ENCODE measurements at places on chromosomes 11 and 22.

GRCh38 chr11:75493626-75494025 is 32.1 kb downstream of the GDPD5 start:
- no peak for DNase-seq

DNA sequence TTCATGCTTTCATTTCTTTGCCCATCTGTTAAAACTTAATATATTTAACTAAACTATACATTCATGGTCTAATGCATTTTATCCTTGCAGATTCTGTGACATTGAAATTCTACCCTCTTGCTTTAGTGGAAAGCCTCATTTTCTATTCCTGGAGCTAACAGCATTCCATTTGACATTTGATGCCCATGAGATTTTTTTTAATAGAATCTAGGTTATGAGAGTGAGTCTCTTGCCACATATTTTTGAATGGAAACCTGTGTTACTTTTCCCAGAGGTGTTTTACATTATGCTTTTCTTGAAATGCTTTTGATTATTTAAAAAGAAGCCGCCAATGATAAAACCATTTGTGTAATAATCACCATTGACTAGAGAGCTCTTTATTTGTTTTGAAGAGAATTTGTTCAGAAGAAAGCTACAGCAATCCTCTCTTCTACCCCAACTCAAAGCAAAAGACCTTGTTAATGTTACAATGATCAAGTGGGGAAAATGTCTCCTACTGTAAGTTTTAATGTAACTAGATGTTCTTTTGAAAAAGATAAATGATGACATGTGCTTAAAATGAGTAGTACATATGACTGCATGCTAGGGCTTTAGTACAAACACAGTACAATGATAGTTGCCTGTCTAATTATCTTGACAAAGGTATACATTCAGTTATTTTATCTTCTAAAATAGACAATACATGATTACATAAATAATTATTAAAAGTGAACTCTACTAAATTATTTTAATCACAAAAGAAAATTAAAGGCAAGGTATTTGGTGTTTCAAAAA is 67.3 kb downstream of the GAS2 start:
- DNase-seq: no peak

DNA sequence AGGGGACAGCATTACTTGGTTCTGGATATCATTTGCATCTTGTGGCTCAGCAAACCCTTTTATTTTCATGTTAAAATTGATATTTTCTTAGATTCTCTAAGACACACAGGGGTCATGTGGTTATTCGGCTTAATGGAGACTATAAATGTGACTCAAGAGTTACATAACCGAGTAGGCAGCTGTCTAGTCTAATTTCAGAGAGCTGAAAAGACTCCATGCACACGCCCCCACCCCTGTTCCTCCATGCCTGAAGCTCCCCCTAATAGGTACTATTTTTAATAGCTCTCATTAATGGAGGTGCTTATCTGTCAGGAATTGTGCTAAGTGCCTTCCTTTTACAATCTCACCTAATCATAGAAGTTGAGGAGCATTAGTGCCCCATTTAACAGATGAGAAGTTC is 189.2 kb upstream of the ARHGAP20 start:
- DNase-seq: no peak

DNA sequence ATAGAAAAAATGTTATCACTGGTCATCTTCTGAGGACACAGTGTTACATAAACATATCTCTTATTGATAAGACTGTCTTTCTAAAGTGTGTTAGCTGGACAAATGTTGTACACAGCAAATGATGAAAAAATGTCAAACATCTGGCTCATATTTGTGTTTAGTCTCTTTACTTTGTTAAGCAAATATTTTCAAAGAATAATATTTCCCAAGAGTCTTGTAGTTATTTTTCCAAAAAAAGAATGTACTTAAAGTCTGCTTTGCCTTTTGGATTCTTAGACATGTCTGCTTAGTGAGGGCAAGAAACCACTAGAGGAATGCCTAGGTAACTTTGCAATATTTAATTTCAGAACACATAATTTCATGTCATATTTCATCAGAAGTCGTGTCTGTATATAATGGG is 23.9 kb upstream of the CCDC179 start:
- DNase-seq: no peak

GRCh38 chr11:78586452-78587046 is 11.9 kb upstream of the NARS2 start:
- DNase-seq: no peak

DNA sequence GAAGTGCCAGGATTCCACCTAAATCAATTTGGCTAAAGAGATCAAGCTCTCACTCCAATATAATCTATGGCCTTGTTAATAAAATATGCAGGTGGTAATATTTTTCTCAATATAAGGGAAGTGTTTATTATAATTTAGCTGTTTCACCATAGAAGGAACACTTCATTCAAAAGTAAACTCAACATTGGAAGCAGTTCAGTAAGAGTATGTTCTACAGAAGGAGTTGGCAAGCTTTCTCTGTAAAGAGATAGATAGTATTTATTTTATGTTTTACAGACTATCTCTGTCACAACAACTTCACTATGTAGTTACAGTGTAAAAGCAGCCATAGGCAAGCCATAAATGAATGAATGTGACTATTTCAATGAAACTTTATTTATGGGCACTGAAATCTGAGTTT is 313.6 kb upstream of the ANO3 start:
- DNase-seq: no peak

- no peak for DNase-seq
Measured at GRCh38 chr11:33539751-33540150, 160.9 kb downstream of the C11orf91 start.

DNA sequence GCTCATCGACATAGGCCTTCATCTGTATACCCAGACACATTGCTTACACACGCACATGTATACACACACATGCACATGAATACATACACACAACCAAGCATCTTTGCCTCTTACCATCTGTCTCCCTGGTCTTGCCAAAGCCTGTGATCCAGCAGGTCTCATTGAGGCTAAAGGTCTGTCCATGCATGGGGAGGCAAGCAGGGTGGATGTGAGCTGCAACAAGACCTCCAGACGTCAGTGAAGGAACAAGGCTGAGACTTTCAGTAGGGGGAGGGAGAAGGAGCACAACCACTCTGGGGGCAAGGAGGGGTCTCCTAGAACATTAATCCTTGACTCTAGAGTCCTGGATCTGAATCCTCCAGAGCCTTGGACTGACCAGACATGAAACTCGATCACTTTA is 23.7 kb downstream of the TMPRSS13 start:
- no peak for DNase-seq

- peak; percentile 45 for DNase-seq
Measured at GRCh38 chr22:44441401-44442185, 56.4 kb downstream of the RTL6 start.

- no peak for DNase-seq
Measured at GRCh38 chr11:111521135-111521534, 6.6 kb downstream of the HOATZ start.

DNA sequence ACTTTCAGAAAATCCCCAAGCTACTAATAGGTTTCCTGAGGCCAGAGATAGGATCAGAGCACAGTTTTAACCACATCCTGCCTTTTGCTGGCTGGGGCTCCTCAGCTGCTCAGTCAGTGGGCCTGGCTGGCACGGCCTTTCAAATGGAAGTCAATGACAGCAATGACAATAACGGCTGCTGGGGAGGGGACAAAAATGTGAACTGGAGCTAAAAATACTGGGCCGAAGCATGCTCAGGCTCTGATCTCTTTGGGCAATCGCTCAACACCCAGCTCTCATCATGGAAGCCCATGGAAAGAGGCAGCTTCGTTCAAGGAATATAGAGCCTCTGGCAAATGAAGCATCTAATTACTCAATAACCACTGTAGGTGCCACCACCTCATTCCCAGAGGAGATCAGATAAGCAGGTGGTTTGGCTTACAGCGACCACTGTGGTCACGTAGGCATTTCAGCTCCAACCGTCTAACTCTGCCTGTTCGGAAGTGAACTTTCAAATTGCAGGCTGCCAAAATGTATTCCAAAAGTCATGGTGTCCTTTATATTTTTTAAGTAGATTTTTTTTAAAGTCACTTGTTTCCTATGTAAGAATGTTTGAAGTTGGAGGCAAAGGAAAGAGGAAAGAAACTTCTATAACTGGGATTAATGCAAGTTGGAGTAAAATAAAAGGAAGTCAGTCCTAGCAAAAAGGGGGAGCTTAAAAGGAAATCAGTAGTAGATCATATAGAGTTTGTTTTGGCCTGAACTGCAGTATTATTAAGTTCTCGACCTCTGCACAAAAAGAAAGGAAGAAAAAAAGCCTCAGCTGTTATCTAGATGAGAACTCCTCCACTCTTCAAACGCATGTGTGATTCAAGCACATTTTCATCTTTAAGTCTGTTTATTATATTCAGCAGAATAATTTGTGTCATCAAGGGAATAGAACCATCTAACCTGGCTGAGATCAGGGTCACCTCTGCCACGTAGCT is 14.1 kb downstream of the WT1 start:
- DNase-seq: no peak

DNA sequence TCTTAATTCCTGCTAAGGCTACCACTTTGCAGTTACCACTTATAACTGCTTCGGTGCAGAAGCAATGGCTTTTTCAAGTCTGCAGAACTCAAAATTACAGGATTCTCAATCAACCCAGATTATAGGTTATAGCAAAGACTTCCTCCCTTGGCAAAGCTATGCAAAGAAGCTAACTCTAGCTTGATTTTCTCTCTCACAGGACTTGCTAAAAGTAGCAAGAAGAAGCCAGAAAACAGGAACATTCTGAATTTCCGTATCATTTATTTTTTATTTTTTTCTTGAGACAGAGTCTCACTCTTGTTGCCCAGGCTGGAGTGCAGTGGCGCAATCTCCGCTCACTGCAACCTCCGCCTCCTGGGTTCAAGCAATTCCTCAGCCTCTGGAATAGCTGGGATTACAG is 10.7 kb upstream of the PLEKHB1 start:
- no peak for DNase-seq

GRCh38 chr22:20186183-20186870 is 35.5 kb upstream of the CCDC188 start:
- no peak for DNase-seq

GRCh38 chr22:47064416-47064815 is 302.0 kb downstream of the TBC1D22A start:
- no peak for DNase-seq

- DNase-seq: no peak
Measured at GRCh38 chr11:120270386-120270785, 30.4 kb downstream of the POU2F3 start.

GRCh38 chr11:14742849-14743559 is 99.4 kb downstream of the PDE3B start:
- DNase-seq: no peak

- no peak for DNase-seq
Measured at GRCh38 chr11:1728931-1729691, 21.3 kb downstream of the IFITM10 start.

DNA sequence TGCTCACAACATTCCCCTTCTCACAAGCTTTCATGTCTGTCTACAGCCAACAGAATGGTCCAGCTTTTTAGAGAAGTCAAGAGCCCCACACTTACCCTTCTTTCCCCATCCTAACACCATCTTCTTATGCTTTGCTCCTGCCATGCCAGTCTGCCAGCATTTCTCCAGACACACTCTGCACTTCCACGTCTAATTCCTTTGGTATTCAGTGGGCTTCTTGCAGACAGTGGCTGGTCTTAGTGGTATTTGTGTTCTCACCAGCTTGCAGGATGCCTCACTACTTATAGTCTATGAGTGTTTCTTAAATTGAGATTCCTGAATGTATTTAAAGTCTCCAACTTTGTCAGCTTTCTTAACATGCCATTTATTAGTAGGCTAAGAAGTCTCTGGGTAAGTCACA is 154.4 kb downstream of the BBOX1 start:
- DNase-seq: no peak

DNA sequence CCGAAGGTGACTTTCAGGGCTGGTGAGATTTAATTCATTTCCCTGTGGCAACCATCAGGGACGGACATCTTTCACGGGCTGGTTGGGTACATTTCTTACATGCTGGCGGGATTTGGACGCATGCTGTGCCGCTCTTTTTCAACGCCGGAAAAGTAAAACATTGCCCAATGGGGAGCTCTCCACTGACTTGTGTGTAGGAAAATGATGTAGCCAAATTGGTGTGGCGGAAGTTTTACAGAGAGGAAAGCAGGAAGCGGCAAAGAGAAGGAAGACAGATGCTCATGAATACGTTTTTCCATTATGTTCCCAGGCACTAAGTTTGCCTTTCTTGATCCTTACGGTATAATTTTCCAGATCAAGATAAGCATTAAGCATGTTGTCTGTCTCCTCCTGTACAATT is 375.8 kb downstream of the NTM start:
- no peak for DNase-seq

DNA sequence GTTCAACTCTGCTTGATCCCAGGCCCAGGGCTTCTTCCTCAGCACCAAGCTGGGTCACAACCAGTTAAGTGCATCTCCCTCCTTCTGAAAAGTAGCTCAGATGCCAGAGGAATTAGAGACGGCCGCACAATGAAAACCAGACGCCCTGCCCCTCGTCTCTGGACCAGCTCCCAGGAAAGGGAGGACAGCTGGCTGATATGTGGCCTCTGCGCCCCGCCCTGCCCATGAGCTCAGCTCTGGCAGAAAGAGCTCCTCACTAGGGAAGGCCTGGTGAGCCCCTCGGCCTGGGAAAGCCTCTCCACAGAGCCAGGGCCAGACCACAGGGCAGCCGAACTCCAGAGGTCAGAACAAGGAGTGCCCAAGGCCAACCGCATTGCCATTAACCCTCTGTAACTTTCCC is 18.1 kb upstream of the SCGB1A1 start:
- DNase-seq: peak; percentile 90

DNA sequence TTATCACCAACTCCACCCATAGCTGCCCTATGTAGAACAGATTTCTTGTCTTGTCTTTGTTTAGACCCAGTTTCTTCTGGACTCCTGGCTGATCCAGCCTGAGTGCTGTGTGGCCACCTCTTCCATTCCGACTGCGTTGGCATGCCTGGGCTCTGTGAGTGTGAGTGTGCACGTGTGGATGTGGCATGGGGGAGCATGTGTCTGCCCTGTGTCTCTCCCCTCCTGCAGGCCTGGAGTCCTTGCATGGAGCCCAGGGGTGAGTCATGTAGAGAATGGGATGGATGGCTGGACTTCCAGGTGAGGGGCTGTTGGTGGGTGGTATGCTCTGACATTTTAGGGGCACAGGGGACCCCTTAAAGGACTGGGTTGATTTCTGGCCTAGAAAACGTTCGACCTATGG is 194.7 kb downstream of the GRIK4 start:
- DNase-seq: no peak

DNA sequence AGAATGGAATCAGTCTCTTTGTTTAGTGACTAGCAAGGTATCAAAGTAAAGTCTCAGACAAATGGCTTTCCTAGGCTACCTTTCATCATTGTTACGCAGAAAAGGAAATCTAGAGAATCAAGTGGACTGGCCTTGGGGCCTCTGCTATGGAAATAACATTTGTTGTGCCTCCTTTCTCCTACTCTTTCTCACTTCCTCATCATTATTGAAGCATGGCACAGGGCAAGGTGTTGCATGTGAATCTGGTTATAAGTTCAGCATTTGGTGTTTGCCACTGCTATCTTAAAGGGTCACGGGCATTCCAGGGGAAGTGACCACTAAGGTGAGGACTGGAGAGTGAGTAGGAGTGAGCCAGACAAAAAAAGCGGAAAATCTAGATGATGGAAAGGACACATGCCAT is 54.9 kb downstream of the GLYATL1 start:
- DNase-seq: no peak

- no peak for DNase-seq
Measured at GRCh38 chr22:49817359-49817758, 10.3 kb downstream of the BRD1 start.
